Mesothelial cell of epicardium (in vitro differentiated cells): ENCODE measurements at places on chromosomes 7 and 10. TPM values are rescaled to one million over a fixed set of nuclear protein-coding genes. Genes with fewer than 3 reads are reported as not detected.

Gene DRGX
- total RNA-seq, result not detected in 3 replicates

Gene CNNM1
- 0.27 to 0.49 TPM (median 0.31 TPM) in 3 replicates for total RNA-seq

Gene CYP26C1
- total RNA-seq, result 0.38 to 0.60 TPM (median 0.44 TPM) in 3 replicates

Gene PTPRZ1
- 2.8 to 3.4 TPM (median 3.0 TPM) in 3 replicates for total RNA-seq

Gene RBM33
- total RNA-seq, result 83.4 to 91.9 TPM (median 91.5 TPM) in 3 replicates

Gene KIAA1217
- 155 to 167 TPM (median 161 TPM) in 3 replicates for total RNA-seq

Gene CCM2
- 32.3 to 35.1 TPM (median 34.1 TPM) in 3 replicates for total RNA-seq

Gene NXPH1
- not detected in 3 replicates for total RNA-seq

Gene CALHM3
- not detected in 3 replicates for total RNA-seq

Gene DEPP1
- total RNA-seq, result 8.0 to 11.1 TPM (median 10.1 TPM) in 3 replicates

Gene OR6V1
- not detected in 3 replicates for total RNA-seq

Gene FKBP9
- total RNA-seq, result 186 to 208 TPM (median 186 TPM) in 3 replicates

Gene IL2RA
- not detected in 3 replicates for total RNA-seq

Gene HOXA10
- 13.1 to 14.4 TPM (median 13.8 TPM) in 3 replicates for total RNA-seq

Gene INMT
- 3.3 to 4.3 TPM (median 3.4 TPM) in 3 replicates for total RNA-seq

Gene ADARB2
- 0.29 to 0.38 TPM (median 0.32 TPM) in 3 replicates for total RNA-seq

Gene MINPP1
- total RNA-seq, result 22.1 to 23.3 TPM (median 23.2 TPM) in 3 replicates

Gene NKX2-3
- total RNA-seq, result not detected in 3 replicates

Gene CTAGE6
- 0.14 to 0.36 TPM in 2 of 3 replicates, not detected in the other for total RNA-seq

Gene SLC13A1
- total RNA-seq, result not detected in 3 replicates

Gene ZC3HAV1L
- total RNA-seq, result 1.7 to 2.2 TPM (median 1.9 TPM) in 3 replicates

Gene TCAF2
- 1.6 to 1.9 TPM (median 1.7 TPM) in 3 replicates for total RNA-seq

Gene CFAP58
- total RNA-seq, result 0.58 to 1.4 TPM (median 1.1 TPM) in 3 replicates

Gene NAT16
- not detected in 3 replicates for total RNA-seq

Gene C10orf53
- total RNA-seq, result not detected in 3 replicates

Gene TAS2R5
- total RNA-seq, result 4.5 to 5.9 TPM (median 5.1 TPM) in 3 replicates

Gene SFRP5
- 0.69 to 1.1 TPM (median 0.86 TPM) in 3 replicates for total RNA-seq
